ENCODE measurements at places on chromosomes 1 and 21. TPM values are rescaled to one million over a fixed set of nuclear protein-coding genes. Genes with fewer than 3 reads are reported as not detected.

The PDZK1IP1 gene
- 245 TPM for total RNA-seq

DNA sequence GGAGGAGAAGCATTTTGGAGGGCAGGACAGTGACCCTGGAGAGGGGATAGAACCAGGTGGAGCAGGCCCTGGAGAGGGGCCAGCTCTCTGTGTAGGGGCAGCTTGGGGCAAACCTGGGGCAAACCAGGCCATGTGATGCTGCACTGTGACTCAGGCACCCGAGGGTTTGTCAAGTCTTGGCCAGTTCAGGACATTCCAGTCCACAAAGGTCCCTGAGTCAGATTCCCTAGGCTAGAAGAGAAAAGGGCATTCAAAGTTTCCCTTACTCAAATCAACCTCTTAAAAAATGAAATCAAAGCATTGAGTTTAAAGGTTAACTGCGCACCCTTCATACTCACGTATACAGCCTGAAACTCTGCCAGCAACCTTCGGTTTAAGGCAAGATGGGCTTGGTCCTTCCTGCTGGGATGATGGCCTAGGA lies 25.2 kb upstream of the PLA2G2C start:
- H3K36me3 ChIP-seq, result no peaks in the 10 kb centered on the region
- H3K4me1 ChIP-seq, result no peaks in the 10 kb centered on the region
- no peak overlapping the region for H3K4me3 ChIP-seq
- no peak for DNase-seq

The CORT gene
- 0.22 TPM for total RNA-seq

- H3K4me3 ChIP-seq, result peak overlapping the region; percentile 84
- H3K36me3 ChIP-seq, result no peaks in the 10 kb centered on the region
- no peaks in the 10 kb centered on the region for H3K27me3 ChIP-seq
These were observed 801 bp downstream of the MX1 start for GRCh38 chr21:41426676-41427404.

DNA sequence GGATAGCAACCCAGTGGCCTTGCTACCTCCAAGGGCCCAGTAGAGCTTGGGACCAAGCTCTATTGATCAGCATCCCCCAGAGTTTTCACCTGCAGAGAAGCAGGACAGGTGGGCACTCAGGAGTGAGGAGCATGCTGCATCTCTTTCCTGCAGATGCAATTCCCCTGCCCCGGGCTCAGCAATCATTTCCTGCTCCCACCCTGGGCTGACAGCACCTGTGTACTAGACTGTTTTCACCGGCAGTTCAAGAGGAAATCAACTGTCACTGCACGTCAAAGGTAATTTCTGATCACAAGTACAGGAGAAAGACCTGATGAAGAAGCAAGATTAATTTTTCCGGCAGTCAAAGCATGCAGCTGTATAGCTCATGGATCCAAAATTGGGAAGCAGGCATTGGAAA lies 8.8 kb upstream of the NT5C1A start:
- peaks cover 13% of the 10 kb centered on the region for H3K27me3 ChIP-seq
- no peak for DNase-seq
- no peaks in the 10 kb centered on the region for H3K4me1 ChIP-seq
- no peak overlapping the region for H3K27ac ChIP-seq
- no peaks in the 10 kb centered on the region for H3K36me3 ChIP-seq

Data from kidney (tissue), 22 donors.